Left renal cortex interstitium (tissue), 4 donors: ENCODE measurements at places on chromosomes 6 and 20. TPM values are rescaled to one million over a fixed set of nuclear protein-coding genes. Genes with fewer than 3 reads are reported as not detected.

GRCh38 chr6:159766906-159767305, 5.1 kb downstream of the ACAT2 start:
- DNase-seq: no peak

GRCh38 chr20:47749339-47749738, 35.9 kb downstream of the SULF2 start:
- no peak for DNase-seq

DNA sequence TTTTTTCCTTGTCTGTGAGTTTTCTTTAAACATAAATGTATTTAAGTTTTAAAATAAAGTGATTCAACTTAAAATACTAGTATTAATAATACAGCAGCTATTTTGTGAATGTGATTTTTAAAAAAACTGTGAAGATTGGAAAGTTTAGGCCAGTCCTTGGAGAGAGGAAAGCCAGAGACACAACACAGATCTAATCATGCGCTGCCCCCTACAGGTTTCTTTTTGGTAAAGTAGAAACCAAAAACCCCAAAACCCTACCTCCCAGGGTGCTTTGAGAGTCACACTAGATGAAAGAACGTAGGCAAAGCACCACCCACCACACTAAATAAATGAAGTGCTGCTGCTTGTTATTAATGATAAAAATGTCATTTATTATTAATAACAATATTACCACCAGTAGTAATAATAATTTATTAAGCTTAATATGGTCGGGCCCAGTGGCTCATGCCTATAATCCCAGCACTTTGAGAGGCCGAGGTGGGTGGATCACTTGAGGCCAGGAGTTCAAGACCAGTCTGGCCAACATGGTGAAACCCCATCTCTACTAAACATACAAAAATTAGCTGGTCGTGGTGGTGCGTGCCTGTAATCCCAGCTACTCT, 33.7 kb downstream of the SLC9A8 start:
- no peak for DNase-seq

DNA sequence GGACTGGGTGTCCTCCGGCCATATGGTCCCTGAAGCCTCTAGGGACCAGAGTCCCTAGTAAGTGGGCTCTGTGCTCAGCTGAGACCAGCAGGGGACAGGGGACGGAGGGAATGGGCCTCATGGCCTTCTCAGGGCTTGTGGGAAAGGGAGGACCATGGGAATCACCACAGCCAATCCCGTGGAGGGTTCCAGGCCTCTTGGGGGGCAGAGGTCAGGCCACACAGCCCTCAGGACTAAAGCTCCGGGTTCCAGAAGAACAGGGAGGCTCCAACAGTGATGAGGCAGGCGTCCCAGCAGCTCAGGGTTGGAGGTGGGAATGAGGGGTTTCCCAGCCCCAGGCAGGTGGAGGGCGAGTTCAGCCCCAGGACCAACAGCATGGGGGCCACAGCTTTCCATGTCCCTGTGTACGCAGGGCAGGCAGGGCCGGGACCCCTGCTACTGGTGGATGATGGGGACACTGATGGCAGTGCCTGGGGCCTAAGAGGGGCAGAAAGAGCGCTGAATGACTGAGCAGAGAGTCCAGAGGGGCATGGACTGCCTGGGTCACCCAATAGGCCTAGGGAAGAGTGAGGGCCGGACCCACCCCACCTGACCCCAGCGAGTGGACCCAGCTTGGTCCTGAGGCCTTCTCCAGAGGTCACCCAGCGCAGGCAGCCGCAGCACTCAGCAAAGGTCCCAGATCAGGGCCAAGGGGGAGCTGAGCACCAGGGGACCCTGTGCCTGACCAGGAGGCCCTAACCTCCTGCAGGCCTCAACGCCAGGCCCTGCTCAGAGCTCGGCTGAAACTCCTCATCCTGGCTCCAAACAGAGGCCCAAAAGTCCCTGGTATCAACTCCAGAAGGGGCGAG, 8.8 kb downstream of the MYL9 start:
- DNase-seq: no peak

GRCh38 chr20:36071848-36072247, 82.7 kb upstream of the EPB41L1 start:
- no peak for DNase-seq

TRAM2 gene
- polyA plus RNA-seq: 43.5 TPM

SMLR1 gene
- 4.4 TPM for polyA plus RNA-seq

GRCh38 chr20:11380283-11380682, 537.4 kb upstream of the BTBD3 start:
- no peak for DNase-seq

GRCh38 chr6:122589115-122589514, 21.1 kb upstream of the PKIB start:
- DNase-seq: no peak
